ENCODE measurements at places on chromosomes 12 and 14.
A peak's percentile ranks its signal among the peaks of the same experiment; 100 is the strongest.

GRCh38 chr14:103551338-103551762, 11.1 kb downstream of the BAG5 start:
- DNase-seq: peak; percentile 86

- no peak for DNase-seq
Measured at GRCh38 chr12:117158911-117159553, 31.2 kb downstream of the FBXO21 start.

DNA sequence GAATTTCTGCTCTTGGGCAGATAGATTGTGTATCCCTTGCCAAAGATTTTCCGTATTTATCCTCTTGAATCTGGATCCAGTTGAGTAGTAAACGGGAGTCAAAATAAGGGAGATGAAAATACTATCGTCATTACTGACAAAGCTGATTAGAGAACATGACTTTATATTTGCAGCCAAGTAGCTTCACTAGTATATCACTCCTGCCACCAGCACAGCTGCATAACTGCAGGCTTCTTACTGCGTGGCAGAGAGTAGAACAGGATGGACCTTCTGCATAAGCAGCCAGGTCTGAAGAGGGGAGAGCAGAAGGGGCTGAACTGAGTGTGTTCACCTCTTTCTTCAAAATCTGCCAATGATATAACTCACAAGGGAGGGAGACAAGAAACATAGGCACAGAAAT, 283.7 kb downstream of the FBXL14 start:
- DNase-seq: no peak

DNA sequence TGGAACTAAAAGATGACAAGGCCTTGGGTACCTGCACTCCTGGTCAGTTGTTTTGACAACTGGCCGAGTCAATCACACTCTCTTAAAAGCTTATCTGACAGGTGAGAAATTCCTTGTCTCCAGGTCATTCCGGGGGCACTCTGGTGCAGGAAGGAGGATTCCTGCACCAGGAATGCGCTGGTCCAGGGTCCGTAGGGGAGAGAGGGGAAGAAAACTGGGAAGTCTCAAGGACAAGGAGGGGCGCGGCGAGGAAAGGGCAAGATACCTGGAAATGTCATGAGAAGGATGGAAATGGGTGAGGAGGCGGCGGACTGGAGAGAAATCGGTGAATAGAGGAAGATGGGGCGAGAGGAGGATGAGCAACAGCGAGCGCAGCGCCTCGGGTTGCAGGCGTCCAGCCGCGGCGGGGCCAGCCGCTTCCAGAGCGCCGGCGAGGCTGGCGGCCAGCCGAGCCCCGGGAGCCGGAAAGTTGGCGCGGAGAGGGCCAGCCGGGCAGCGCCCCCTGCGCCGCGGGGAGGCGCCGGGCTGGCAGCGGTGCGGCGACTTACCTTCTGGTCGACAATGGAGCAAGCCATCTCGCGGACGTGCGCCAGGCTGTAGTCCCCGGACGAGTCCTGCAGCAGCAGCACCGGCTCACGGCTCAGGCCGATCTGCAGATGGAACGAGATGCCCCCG, 809 bp downstream of the PRKD1 start:
- DNase-seq: peak; percentile 56

- DNase-seq: no peak
Measured at GRCh38 chr14:54719406-54719805, 152.5 kb downstream of the SAMD4A start.

DNA sequence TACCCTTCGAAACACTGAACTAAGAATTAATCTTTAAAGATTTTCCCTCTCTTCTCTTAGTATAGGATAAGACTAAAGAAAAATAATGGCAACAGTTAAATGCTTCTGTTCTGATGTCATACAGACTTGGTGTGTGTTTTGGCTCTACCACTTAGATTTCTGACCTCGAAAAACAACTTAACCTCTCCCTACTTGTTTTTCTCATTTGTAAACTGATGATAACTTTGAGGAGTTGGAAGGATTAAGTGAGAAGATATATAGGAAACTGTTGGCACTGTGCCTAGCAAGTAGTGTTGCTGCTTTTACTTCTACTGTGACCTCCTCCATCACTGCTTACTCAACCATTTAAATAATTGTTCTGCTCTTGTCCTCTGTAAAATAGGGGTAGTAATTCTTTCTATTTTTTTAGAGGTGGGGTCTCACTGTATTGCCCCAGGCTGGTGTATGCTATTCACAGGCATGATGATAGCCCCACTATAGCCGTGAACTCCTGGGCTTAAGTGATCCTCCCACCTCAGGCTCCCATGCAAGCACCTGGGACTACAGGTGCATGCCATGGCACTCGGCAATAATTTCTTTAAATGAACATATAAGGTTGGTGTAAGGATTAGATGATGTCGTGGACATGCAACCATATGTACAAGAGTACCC, 22.4 kb downstream of the PALS1 start:
- no peak for DNase-seq

GRCh38 chr12:70721216-70721615, 84.0 kb upstream of the PTPRB start:
- DNase-seq: no peak

DNA sequence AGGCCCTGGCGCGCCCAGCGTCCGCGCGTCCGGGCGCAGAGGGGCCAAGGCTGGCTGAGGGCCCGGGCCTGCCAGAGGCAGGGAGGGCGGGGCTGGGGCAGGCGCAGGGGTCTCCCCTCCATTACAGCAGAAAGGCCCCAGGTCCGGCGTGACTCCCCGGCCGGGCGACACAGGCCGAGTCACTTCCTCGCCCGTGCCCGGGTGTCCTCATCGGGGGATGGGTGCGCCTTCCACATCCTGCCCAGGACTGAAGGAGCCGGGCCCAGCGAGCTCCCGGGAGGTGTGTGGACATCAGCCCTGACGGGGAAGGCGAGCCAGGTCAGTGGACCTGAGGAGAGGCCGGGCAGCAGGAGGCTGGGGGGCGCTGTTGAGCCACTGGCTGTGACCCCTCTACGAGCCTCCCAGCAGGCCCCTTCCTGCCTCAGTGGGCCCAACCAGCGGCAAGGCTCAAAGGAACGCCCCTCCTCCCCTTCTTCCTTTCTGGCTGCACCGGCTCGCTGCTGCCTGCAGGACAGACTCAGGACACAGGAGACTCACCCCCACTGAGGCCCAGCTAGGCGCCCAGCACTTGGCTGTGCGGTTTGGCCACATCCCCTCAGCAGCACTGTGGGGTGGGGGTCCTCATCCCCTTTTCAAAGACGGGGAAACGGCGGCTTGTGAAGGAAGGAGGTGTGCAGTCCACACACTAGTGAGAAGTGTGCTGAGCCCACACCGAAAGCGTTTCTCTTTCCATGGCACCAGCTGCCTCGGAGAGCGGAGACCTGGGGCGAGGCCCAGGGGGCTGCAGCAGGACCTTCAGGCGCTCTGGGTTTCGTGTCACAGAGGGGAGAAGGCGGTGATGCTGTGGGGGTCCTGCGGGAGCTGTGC, 606 bp downstream of the TNFAIP2 start:
- DNase-seq: peak; percentile 62

- no peak for DNase-seq
Measured at GRCh38 chr12:121036810-121037326, 2.2 kb downstream of the OASL start.

GRCh38 chr14:31439561-31439960, 17.7 kb downstream of the DTD2 start:
- no peak for DNase-seq

- no peak for DNase-seq
Measured at GRCh38 chr12:46843811-46844210, 18.0 kb upstream of the SLC38A4 start.

DNA sequence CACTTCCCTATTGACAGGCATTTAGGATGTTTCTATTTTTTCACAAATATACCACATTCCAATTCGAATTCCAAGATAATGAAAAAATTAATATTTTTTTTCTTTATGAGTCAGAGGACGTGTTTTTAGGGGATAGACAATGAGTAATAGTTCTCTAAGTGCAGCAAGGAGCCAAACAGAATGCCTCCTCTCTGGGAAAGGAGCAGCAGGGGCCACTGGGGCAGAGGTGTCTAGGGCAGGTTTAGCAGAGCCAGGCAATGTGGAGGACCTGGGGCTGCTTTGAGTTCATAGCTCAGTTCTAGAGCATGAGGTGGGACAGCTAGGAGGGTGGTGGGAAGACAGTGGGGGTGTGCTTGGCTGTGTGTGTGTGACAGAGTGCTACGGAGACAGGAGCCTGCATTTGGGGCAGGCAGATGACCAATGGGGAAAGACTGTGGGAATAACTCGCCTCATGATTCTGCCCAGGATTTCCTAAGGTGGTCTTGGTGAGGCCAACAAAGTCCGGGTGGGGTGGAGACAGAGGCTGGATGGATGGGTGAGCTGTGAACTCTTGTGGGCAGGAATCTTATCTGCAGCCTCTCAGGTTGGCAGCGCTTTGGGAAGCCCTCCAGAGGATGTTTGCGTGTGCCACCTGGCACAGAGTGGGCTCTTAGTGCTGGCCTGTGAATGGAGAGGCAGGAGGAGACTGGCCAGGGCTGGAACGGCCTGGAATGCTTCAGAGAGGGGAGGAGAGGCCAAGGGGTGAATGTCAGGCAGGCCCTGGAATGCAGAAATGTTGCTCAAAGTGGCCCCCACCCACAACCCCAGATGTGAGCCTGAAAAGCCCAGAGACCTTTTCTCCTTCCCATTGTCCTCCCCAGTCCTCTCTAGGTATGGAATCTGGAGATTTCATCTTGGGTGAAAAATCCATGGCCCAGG, 2.4 kb upstream of the KRT7 start:
- no peak for DNase-seq

- no peak for DNase-seq
Measured at GRCh38 chr14:65906948-65907347, 494.4 kb downstream of the FUT8 start.
